ENCODE measurements at places on chromosomes 6 and 20. TPM values are rescaled to one million over a fixed set of nuclear protein-coding genes. Genes with fewer than 3 reads are reported as not detected.

Gene BPIFB4
- not detected for total RNA-seq

Gene MAP7
- total RNA-seq = 3.1 TPM

Gene FAM83B
- total RNA-seq = not detected

Gene NEURL2
- total RNA-seq = 2.9 TPM

Gene OR12D2
- total RNA-seq = not detected

Gene DOK5
- total RNA-seq = 0.41 TPM

Gene SYCP2L
- not detected for total RNA-seq

Gene TBX18
- not detected for total RNA-seq

Gene SIRPB1
- 7.4 TPM for total RNA-seq

Gene ACTL10
- total RNA-seq = 4.9 TPM

Gene CAGE1
- total RNA-seq = not detected

Gene BEND6
- not detected for total RNA-seq

Gene DNAH8
- total RNA-seq = not detected

Gene OVOL2
- not detected for total RNA-seq

Gene ARMC2
- total RNA-seq = 5.8 TPM

Gene PTGIS
- 0.38 TPM for total RNA-seq

All from activated naive CD4-positive, alpha-beta T cell treated with anti-CD3 and anti-CD28 coated beads, Interleukin-2, amount 10 ng/mL, durations not matched to agents 5 hours and 36 hours (primary cell).